ENCODE measurements at places on chromosomes 2 and 18.

DNA sequence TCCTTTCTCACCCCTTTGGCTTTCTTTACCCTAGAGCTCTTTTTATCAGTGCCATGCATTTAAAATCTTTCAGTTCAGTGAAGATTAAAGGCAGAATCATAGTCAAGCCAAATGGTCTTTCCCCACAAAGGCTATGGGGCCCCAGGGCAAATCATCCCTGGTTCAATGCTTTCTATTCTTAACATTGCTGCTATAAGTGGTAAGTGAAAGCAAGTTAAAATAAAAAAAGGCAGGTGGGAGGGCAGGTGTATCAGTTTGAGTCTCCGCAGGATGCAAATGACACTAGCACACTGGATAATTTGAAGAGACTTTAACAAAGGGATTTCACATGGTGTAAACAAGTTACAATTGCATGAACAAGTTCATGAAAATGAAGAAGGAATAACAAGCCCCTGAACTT is 757.4 kb downstream of the SATB2 start:
- no peak for DNase-seq

GRCh38 chr18:26432651-26433424 is 115.5 kb downstream of the KCTD1 start:
- DNase-seq = no peak

DNA sequence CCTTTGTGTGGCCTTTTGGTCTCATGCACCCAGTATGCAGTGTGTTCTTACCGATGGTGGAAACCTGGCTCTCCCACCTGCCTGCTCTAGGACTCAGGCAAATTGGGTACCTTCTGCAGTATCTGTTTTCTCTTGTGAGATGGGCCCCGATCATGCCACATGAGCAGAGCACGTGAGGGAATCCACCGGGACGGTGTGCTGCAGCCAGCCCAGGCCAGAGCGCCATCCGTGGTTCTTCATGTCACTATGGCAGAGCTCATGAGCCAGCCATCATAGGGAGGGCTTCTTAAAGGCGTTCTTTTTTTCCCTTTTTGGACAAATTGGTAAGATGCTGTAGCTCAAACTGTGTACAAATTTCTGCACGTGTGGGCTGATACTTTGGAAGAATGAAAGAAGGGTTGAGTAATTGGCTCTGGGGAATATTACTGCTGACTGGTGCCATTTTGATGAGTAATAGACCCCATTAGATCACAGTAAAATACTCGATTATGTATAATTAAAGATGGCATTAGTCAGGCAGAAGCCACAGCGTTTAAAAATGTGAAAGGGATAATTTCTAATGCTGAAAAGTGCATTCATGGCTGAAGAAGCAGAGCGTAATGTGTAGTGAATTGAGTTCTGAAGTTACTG is 19.2 kb downstream of the SH3RF3 start:
- no peak for DNase-seq

GRCh38 chr2:121897335-121897970 is 142.0 kb downstream of the TSN start:
- no peak for DNase-seq

- no peak for DNase-seq
Measured at GRCh38 chr2:190615555-190616200, 33.2 kb upstream of the NAB1 start.

DNA sequence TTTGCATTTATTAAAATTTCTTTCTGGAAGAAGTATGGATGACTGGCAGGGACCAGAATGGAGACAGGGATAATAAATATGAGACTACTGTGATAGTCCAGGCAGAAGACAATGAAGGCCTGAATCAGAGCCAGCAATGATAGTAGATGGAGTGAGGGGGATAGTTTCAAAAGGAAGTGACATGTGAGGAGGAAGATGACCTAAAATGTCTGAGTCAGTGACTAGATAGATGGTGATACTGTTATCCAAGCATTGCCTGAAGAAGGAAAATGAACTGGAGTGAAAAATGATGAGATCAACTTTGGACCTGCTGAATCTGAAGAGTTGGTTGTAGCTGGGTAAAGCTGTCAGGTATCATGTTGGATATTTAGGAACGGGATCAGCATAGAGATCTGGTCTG is 158.3 kb upstream of the KLF7 start:
- no peak for DNase-seq

- no peak for DNase-seq
Measured at GRCh38 chr18:2572171-2572569, 813 bp downstream of the NDC80 start.

DNA sequence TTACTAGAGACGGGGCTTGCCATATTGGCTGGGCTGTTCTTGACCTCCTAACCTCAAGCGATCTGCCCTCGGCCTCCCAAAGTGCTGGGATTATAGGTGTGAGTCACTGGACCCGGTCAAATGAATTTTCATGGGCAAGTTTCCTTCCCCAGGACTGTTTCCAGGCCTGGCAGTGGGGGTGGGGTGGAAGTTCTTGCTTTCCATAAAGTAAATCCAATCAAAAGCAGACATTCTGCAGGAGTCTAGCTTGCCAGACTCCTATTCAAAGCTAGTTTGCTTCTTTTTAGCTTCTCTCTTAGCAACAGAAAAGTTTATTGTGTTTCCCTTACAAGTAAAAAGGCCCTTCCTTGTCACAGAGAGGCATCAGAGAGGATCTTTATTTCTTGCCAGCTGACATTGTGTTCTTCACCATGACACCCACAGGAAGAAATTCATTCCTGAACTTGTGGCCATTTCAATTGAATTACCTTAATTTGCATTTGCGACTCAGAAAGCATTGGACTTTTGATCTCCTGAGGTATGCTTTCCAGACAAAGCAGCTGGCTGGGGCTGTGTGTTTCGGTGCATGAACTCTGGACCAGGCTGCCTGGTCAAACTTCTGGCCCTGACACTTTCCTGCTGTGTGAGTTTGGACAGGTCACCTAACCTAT is 37.9 kb downstream of the LYPD1 start:
- DNase-seq = no peak

DNA sequence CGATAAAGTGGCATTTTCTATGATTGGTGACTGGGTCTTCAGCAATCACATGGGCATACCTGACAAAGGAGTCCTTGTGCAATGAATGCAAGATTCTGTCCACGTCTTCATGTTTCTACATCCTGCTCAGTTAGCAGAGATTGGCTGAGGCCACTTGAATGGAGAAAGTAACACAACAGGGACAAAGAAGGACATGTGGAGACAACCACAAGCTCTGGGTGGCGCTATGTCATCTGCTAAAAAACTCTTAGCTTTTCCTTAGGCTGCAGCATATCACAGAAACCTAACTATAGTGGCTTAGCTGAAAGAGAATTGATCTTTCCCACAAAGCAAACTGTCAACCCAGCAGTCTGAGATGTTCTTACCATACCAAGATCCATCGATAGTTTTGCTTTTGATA is 1109.7 kb downstream of the SOCS6 start:
- no peak for DNase-seq

Measured in stimulated activated CD4-positive, alpha-beta T cell treated with anti-CD3 and anti-CD28 coated beads, Interleukin-4, amount 100 ng/mL, for 1 hour (primary cell).